Mesendoderm (in vitro differentiated cells): ENCODE measurements at places on chromosomes 12 and 14.
A peak's percentile ranks its signal among the peaks of the same experiment; 100 is the strongest.

DNA sequence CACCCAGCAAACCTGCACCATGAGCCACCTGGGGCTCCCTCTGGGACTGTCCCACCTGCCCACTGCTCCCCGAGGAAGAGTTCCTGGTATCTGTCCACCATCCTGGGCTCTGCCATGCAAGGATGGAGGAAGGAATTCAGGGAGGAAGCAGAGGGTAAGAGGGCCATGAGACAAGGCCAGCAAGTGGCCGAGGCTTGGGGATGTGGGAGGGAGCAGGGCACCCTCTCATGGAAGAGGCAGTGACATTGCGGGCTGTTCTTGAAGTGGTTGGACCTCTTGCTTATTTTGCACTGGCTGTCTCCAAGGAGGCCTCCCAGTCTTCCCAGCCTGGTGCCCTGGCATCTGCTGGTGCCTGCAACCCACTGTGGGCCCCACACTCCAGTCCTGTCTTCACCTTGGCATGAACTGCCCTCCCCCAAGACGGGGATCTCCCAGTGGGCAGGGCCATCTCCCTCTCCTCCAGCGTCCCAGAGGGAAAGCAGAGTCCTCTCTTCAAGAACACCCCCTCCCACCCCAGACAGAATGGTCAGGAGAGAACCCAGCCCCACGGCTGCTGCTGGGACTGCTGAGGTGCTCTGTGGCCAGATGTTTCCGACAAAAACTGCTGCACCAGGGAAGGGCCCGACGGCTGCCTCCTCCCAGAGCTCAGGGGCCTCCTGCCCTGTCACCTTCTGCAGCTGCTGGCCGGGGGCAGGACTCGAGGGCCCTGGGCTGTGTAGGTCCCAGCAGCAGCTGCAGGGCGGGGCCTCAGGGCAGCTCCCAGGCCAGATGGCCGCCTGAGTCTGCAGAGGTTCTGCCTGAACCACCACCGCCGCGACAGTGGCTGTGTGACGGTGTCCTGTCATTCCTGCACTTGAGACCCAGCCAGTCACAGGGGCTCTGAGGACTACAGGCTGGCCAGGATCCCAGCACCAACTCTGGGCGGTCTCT, 1.8 kb upstream of the AKT1 start:
- DNase-seq: peak; percentile 63

DNA sequence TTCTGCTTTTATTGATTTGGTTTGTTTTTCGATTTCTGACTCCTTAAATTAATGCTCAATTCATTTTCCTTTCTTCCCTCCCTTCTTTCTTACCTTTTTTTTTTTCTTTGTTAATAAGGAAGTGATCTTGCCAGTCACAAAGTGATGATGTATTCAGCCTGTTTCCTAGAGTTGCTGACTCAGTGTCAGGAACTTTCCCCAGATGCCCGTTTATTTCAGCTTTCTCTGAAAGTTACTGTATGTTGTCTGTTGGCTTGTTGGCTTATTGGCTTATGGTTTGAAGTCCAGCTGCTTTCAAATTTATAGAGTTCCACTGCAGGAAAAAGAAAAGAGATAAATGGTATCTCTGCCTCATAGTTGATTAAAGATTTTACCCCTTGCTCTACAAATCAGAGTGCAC, 12.4 kb upstream of the SLC6A15 start:
- DNase-seq: peak; percentile 41

DNA sequence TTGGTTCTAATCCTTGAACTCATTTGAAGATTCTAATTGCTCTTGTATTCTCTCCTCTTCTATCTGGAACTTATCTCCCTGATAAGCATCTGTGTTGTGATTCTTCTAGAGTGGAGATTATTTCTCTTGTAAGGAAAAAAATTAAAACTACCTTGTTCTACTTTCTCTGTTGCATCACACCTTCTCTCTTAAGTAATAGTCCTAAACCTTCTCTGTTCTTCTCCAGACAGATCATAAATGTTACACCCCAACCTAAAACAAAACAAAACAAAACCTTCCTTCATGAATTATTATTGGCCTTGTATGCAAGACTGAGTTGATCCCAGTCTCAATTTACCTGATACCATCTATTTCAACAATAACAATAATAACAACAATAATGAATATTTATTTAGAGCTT, 612.1 kb downstream of the DIO2 start:
- DNase-seq: peak; percentile 8

DNA sequence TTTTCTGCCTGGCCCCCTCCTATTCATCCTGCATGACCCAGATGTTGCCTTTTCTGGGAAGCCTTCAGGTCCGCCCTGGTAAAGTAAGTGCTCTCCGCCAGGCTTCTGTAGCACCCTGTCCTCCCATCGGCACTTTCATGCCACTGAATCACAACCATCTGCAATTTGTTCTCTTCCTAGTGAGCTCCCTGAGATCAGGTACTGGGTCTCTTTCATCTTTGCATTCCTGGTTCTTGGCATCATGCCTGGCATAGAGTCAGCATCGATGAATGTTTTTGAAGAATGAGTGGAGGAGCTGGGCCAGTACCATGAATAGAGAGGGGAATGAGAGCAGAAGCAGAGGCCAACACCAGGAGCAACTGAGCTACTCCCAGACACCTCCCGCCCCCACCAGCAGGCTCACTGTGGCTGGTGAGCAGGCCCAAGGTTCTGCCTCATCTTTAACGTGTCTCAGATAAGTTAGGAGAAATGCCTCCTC, 13.1 kb downstream of the ZDHHC22 start:
- DNase-seq: no peak

DNA sequence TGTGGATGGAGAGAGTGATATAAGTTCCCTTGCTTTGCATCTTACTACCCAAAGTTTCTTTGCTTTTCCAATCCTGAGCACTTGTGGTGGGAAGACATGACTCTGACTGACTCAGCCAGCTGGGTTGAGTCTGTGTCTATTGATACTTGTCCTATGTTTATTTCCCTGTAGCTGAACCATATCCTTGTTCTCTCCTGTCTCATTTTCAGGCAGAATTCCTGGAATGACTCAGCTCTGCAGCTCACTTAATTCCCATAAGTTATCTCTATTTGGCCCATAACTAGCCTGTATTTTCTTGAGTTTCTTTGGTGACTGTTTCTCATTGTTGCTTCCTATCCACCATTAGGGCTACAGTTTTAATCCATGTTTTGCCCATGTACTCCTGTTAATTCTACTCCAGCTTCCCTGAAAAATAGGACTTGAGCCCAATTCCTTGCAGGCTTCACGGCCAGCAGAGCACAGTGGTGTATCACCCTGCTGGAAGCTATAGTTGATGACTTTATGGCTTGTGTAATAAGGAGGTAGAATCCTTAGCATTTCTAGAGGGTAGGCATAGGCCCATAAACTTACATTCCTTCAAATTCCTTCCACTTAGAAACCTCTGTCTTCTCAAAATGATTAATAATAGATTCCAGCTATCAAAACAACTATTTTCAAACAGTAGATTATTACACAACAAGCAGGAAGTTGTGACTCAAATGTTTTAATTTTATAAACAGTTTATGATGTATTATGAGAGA, 183.1 kb downstream of the TMTC3 start:
- DNase-seq: no peak

DNA sequence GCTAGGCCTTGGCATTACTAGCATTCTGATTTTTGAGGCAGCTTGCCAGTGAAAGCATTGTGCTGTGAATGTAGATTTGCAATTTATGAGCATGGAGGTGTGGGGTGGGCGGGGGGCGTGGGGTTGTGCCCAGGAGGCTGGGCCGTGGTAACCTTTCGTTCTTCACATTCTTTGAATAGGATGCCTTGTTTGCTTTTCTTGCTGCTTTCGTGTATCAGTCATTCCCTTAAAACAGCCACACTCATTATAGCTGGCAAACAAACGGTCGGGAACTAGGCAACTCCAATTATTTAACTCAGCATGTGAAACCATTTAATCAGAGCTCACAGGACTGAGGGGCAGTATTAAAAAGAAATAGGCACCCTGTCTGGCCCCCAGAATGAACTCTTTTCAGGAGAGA, 115.9 kb upstream of the PELI2 start:
- DNase-seq: peak; percentile 14
